ENCODE measurements at places on chromosomes 3 and 15. TPM values are rescaled to one million over a fixed set of nuclear protein-coding genes. Genes with fewer than 3 reads are reported as not detected.

GRCh38 chr3:59998058-59998457, 948.2 kb upstream of the CFAP20DC start:
- DNase-seq: no peak

DNA sequence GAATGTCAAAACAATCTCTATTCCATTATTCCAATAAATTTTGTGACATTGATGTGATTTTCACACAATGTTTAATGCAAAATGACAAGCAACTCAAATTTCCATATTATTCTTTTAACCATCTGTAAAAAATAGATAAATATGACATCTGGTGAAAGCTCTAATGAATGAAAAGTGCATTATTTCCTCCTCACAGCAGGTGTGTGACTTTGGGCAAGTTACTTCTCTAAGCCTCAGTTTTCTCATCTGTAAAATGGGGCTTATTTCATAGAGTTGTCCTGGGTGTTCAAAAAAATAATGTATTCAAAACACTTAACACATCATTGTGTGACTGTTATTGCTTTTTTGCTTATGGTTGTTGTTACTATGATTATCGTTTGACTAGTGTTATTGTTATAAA, 70.4 kb downstream of the THBS1 start:
- DNase-seq: no peak

The FAM240A gene
- not detected for total RNA-seq

GRCh38 chr3:119019767-119020518, 14.7 kb downstream of the IGSF11 start:
- no peak for DNase-seq

The GOLGA8S gene
- total RNA-seq: 0.33 TPM

Measured in neural crest cell (in vitro differentiated cells).